ENCODE measurements at places on chromosomes 16 and 17.
A peak's percentile ranks its signal among the peaks of the same experiment; 100 is the strongest.

DNA sequence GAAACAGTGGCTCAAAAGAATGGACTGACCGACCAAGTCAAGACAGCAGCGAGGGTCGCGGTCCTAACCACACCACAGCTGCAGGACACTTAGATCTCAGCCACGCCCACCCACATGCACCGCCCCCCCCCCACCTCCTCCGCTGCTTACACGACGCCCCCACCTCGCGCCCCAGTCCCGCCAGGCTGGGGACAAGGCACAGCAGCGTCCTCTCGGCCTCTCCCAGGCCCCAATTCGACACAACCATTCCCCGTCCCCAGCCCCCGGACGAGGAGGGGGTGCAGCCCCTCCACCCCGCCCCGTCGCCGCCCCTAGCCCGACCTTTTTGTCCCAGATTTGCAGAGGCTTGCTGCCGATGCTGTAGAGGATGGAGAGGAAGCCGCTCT is 477 bp downstream of the CFAP20 start:
- no peak for DNase-seq

- DNase-seq = no peak
These were observed 58.4 kb downstream of the USP43 start for GRCh38 chr17:9703781-9704082.

DNA sequence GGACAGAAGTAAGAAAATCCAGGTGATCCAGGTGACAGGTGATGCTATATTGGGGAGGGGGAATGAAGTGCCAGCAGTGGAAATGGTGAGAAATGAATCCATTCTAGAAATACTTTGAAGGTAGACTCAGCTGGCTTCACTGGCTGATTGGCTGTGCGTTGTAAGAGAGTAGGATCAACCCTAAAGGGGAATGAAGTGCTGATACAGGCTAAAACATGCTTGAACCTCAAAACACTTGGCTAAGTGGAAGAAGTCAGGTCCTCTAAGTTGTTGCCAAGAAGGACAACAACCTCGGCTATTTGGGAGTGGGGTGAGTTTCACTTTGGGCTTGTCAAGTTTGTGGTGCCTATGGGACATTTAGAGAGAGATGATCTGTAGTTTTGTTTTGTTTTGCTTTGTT is 24.1 kb upstream of the SCNN1B start:
- DNase-seq = peak; percentile 62

DNA sequence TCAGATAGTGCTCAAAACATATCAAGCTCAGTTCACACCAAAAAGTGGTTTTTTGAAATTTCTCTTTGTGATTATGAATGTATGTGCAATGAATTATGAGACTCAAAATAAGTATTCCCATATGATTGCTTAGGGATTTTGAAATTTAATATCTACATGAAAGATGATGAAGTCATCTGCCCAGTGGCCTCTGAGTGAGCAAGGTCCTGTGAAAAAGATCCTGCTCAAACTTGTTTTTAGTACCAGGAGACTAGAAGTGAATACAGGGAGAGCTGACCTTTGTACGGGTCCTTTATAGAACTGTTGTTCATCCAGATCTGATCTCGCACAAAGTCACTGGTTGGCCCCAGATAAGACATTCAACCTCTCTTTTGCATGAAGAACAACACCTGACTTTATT is 151.9 kb upstream of the MAF start:
- DNase-seq = peak; percentile 94

- DNase-seq = no peak
These were observed 234.0 kb downstream of the CNTNAP4 start for GRCh38 chr16:76511203-76511602.

- DNase-seq = no peak
These were observed 13.3 kb downstream of the NXPH3 start for GRCh38 chr17:49588726-49589576.

- no peak for DNase-seq
These were observed 151.7 kb downstream of the PRKCB start for GRCh38 chr16:23987443-23987842.

- peak; percentile 12 for DNase-seq
These were observed 537 bp downstream of the GOSR1 start for GRCh38 chr17:30477774-30478115.
